ENCODE measurements at places on chromosomes 16 and 17. TPM values are rescaled to one million over a fixed set of nuclear protein-coding genes. Genes with fewer than 3 reads are reported as not detected.

- H3K27ac ChIP-seq, result peak overlapping the region; percentile 59
- no peak overlapping the region for H3K4me3 ChIP-seq
- peak; percentile 19 for DNase-seq
- no peaks in the 10 kb centered on the region for H3K36me3 ChIP-seq
- peaks cover 4% of the 10 kb centered on the region for H3K4me1 ChIP-seq
Observed at GRCh38 chr16:58337090-58337444, 42.2 kb upstream of the PRSS54 start.

DNA sequence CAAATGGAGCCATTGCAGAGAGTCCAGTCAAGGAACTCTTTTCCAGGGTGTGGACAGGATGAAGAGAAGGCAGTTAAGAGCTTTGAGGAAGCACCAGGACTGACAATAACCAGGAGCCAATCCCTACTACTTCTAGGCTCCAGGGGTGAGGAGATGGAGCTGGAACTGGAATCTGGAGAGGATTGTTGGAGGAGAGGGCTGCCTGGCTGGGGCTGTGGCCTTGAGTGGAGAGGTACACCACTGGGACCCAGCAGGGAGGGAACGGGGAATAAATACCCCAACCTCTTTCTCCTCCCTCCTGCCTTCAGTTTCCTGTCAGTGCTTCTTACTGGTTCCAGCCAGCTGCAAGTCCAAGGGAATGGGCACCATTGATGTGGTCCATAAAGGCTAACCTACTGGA is 32.2 kb upstream of the TMEM220 start:
- no peaks in the 10 kb centered on the region for H3K27me3 ChIP-seq
- H3K36me3 ChIP-seq, result no peaks in the 10 kb centered on the region
- H3K4me3 ChIP-seq, result no peak overlapping the region
- no peak overlapping the region for H3K27ac ChIP-seq
- DNase-seq, result no peak
- H3K4me1 ChIP-seq, result no peaks in the 10 kb centered on the region

GRCh38 chr17:58382108-58382871 is 30.3 kb upstream of the SUPT4H1 start:
- no peak for DNase-seq
- H3K27me3 ChIP-seq, result no peaks in the 10 kb centered on the region
- no peaks in the 10 kb centered on the region for H3K36me3 ChIP-seq
- no peak overlapping the region for H3K27ac ChIP-seq

The ST6GALNAC2 gene
- 32.7 TPM for total RNA-seq

The AOC3 gene
- 4.2 TPM for total RNA-seq
